ENCODE measurements at places on chromosomes 3 and 15. TPM values are rescaled to one million over a fixed set of nuclear protein-coding genes. Genes with fewer than 3 reads are reported as not detected.

Gene RGMA
- 3.4 TPM for total RNA-seq

Gene KCNAB1
- 4.9 TPM for total RNA-seq

DNA sequence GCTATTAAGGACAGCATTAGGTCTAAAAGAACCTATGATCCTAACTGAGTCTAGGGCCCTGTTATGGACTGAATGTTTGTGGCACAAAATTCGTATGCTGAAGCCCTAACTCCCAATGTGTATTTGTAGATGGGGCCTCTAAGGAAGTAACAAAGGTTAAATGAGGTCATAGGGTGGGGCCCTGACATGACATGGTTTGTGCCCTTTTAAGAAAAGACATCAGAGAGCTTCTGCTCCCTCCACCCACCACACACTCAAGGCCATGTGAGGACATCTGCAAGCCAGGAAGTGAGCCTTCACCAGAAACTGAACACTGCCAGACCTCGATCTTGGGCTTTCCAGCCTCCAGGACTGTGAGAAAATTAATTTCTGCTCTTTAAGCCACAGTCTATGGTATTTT is 49.2 kb downstream of the PHC3 start:
- DNase-seq = no peak

Gene PLA1A
- 0.42 TPM for total RNA-seq

Gene FBXL22
- total RNA-seq = 26.2 TPM

DNA sequence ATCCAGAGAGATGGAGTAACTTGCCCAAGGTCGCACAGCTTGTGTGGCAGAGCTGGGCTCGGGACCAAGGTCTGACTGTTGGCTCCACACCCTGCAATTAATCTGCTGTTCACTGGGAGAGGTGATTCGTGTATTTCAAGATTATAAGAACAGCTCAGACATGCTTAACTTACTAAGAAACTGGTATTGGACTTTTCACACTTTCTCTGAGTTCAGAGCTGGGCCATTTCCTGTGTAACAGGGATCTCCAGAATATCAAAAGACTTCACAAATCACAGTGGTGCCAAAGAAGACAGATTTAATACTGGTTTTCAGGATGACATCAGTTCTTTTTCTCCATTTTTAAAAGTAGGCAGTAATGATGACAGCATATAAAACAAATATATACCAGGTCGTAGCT is 156.8 kb upstream of the UBE2E1 start:
- no peak for DNase-seq

DNA sequence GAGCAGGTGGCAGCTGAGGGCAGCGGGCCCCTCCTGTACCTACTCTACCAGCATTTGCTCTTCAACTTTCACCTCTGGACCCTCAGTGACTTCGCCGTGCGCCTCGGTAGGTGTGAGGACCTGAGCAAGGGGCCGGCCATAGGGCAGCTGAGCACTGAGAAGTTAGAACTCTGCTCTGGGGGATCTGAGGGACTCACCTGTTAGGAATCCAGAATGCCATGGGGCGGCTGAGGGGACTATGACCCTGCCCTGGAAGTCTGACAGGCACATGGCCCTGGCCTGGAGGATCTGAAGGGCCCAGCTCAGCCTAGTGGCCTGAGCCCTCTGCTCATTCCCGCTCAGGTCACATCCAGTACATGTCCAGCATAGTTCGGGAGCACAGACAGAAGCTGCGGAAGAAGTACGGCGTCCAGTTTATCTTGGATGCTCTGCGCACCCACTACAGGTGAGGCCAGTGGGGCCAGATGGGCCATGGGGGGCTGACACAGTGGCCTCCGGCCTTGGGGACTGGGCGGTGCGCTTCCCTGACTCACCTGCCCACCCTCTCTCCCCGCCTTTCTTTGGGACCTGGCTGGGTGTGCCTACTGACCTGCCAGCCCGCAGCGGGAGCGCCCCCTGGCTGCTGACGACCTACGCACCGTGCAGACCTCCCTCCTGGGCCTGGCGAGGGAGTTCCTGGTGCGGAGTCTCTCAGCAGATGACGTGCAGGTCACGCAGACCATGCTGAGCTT is 18.8 kb downstream of the NBEAL2 start:
- DNase-seq = no peak

DNA sequence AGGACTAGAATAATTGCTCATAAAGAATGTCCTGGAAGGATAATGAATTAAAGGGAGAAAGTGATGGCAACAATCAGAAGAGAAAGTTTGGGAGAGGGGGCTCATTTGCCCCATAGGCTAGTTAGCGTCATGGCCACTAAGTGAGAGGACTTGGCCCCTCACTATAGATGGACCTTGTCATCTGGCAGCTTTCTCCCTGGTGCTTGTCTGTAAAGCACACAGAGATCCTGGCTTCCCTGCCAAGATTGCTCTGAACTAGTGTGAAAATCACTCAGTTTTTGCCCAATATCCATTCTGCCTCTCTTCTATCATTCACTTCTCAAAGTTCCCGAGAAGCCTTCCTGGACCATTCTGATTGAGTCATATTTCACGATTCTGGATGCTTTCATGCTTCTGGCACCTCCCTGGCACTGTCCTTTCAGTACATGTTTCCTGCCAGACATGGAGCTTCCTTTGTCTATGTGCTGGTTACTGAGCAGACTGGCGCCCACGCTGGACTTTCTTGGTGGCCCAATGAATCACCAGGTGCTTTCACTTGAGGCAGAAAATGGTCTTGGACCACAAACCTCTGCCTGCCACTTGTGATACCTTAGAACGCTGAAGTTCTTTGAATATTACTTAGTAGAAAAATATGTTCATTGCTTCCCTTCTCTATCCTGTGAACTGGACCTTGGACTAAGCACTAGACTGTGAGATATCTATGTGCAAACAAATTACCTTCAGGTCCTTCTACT is 709.6 kb upstream of the CFAP20DC start:
- DNase-seq = no peak

DNA sequence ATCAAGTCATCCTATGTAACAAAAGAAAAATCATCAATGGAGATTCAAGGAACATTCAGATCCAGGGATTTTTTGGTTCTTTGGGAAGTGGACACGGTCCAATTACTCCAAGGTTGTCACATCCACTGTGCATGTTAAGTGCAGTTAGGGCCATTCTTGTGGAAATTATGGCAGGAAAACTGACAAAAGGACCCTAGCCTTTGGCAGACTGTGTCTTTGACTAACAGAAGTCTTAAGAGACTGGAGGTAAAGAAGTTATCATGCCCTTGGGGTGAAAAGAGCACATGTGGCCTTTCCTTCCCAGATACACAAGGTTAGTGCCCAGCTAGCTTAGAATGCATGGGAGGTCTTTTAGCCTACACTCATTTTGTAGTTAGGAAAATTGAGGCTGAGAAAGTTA is 74.9 kb downstream of the MB21D2 start:
- no peak for DNase-seq

Gene ISLR
- 110 TPM for total RNA-seq
